Bladder microvascular endothelial cell (primary cell): ENCODE measurements at places on chromosomes 7 and 10. TPM values are rescaled to one million over a fixed set of nuclear protein-coding genes. Genes with fewer than 3 reads are reported as not detected.

Gene PLCE1
- 0.16 and 9.3 TPM in 2 replicates for total RNA-seq

Gene NAT16
- total RNA-seq: not detected in 2 replicates

Gene COL13A1
- total RNA-seq: 3.1 and 9.0 TPM in 2 replicates

Gene FKBP6
- total RNA-seq: not detected in 2 replicates

Gene TAS2R4
- 0.32 and 2.1 TPM in 2 replicates for total RNA-seq

Gene ANKRD30A
- not detected in 2 replicates for total RNA-seq

Gene CRHR2
- total RNA-seq: not detected in 2 replicates

Gene CPA2
- total RNA-seq: not detected in 2 replicates

Gene ELAPOR2
- total RNA-seq: 33.4 and 312 TPM in 2 replicates

Gene CLEC2L
- total RNA-seq: not detected in 2 replicates

Gene FAM13C
- total RNA-seq: 3.1 and 10.2 TPM in 2 replicates

Gene NUTM2E
- under 0.01 TPM in 1 of 2 replicates, not detected in the other for total RNA-seq

Gene TMEM229A
- not detected in 2 replicates for total RNA-seq

Gene CCDC172
- total RNA-seq: not detected in 2 replicates

Gene CH25H
- 0.65 and 5.0 TPM in 2 replicates for total RNA-seq

Gene OR9A2
- total RNA-seq: 0.06 TPM in 1 of 2 replicates, not detected in the other

Gene LRGUK
- total RNA-seq: 0.06 and 0.16 TPM in 2 replicates

Gene ZNF783
- total RNA-seq: 3.9 and 6.8 TPM in 2 replicates

Gene CEP55
- 28.9 and 47.8 TPM in 2 replicates for total RNA-seq

Gene WDFY4
- 1.5 TPM in 1 of 2 replicates, not detected in the other for total RNA-seq
